ENCODE measurements at places on chromosomes 3 and 15.
A peak's percentile ranks its signal among the peaks of the same experiment; 100 is the strongest.

DNA sequence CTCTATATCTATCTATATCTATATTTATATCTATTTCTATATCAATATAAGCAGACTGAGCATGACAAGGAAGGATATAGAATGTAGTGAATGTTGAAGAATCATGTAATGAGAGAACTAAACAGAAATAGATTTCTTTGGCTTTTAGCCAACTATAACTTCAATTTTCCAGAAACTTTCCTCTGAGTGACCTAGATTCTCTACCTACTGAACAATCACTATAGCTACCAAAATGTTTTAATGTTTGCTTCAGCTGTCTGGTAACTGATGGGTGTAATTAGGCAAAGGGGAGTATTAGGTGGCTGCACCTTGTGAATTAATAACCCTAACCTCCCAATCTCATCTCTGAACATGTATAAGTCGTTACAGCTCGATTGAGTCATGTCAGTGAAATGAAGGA lies 76.4 kb upstream of the ROBO1 start:
- DNase-seq = no peak

- no peak for DNase-seq
Measured at GRCh38 chr3:3825035-3825434, 25.8 kb downstream of the LRRN1 start.

GRCh38 chr3:196365736-196366135 lies 27.5 kb upstream of the TM4SF19 start:
- DNase-seq = no peak

GRCh38 chr3:165748094-165748493 lies 89.1 kb downstream of the BCHE start:
- no peak for DNase-seq

- DNase-seq = no peak
Measured at GRCh38 chr3:146476094-146476740, 6.9 kb upstream of the PLSCR2 start.

- DNase-seq = no peak
Measured at GRCh38 chr3:128806588-128806987, 72.8 kb upstream of the ACAD9 start.

- peak; percentile 12 for DNase-seq
Measured at GRCh38 chr15:91302588-91303439, 202.8 kb downstream of the SV2B start.

- DNase-seq = no peak
Measured at GRCh38 chr15:65663521-65663920, 41.8 kb downstream of the SLC24A1 start.

GRCh38 chr15:54298396-54298795 lies 320.2 kb downstream of the UNC13C start:
- no peak for DNase-seq

GRCh38 chr3:111929484-111929883 lies 49.3 kb upstream of the ABHD10 start:
- no peak for DNase-seq

DNA sequence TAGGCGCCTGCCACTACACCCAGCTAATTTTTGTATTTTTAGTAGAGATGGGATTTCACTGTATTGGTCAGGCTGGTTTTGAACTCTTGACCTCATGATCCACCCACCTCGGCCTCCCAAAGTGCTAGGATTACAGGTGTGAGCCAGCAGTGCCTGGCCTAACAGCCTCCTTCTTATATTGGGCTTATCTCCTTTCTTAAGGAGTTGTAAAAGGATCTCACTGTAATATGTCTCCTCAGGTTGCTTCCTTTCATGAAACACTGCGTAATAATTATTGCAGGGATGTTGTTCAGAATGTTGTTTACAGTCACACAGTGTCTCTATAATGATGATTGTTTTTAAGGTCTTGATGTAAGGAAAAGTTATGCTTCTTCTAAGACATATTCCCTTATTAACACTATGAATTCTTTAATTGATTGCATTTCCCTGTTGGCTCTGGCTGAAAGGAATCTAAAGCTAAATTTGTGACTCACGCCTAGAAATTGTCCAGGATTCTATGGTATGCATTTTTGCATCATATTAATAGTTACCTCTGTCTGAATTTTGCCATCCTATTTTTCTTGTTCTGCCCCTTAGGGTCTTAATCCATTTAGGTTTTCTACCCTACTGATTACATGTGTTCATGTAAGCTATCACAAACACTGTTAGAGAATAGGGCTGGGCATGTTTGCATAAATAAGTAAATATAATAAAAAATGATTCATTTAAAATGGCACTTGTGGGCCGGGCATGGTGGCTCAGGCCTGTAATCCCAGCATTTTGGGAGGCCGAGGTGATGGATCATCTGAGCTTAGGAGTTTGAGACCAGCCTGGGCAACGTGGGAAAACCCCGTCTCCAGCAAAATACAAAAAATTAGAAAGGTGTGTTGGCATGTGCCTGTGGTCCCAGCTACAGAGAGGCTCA lies 24.5 kb upstream of the RNF111 start:
- no peak for DNase-seq

- peak; percentile 53 for DNase-seq
Measured at GRCh38 chr3:98602078-98602678, 8.8 kb upstream of the CPOX start.

DNA sequence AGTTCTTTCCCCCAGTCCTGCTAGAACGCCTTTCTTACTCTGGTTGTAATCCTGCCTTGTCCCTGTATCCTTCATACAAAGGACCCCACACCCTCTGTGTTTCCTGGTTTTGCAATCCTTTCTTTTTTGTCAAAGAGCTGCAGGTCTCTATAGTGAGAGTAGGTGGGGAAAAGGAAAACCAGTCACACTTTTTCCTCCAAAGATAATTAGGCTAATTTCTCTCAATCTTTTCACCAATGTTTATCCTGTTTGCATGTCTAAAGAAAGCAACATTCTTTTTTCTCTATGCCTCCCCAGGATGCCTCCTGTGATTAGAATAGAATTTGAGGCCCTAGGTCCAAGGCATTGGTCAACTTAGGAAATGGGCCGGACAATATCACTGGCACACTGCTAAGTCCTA lies 25.4 kb downstream of the SEMA6D start:
- DNase-seq = no peak

DNA sequence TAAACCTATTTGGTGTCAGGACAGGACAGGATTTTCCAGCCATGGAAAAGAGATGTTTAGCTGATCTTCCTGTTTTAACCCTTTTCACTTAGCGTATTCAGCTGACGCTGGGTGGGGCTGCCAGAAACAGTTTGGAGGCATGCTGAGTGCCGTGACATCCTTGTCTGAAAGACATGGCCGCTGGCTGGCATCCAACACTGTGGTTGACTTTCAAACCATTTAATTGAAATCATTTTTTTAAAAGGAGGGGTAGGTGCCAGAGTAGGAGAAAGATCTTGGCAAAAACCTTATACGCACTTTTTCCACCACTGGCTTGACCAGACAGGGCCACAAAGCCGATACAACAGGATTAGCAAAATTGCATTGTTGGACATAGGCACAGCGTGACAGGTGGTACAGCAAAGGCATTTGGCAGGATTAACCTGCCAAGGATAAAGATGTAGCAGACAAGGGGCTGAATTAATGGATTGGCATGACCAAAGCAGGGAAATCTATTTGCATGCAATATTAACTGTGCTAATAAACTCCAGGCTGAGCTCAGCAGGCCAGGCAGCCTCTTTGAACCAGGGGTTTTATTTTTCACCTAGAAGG lies 131.8 kb upstream of the TOPAZ1 start:
- DNase-seq = no peak
